CD4-positive, alpha-beta T cell treated with Interleukin-10 for 1 hour (primary cell): ENCODE measurements at places on chromosomes 12 and 14.

GRCh38 chr14:58801086-58801485 lies 163.3 kb downstream of the DACT1 start:
- no peak for DNase-seq

DNA sequence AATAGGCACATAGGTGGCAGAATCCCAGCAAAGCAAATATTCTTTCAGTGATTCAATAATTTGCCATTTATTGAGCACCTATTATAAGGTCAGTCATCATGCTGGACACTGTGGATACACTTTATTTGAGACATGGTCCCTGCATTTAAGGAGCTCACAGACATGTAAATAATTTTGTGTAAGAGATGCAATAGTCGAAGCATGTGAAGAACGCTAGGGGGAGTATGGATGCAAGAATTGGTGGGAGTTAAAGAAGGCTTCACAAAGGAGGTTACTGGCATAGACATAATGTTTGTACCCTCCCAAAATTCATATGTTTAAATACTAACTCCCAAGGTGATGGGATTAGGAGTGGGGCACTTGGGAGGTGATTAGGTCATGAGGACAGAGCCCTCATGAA lies 260.6 kb upstream of the GARIN6 start:
- no peak for DNase-seq

- DNase-seq = no peak
Observed at GRCh38 chr14:26597071-26597588, 703 bp downstream of the NOVA1 start.

GRCh38 chr14:76985540-76986230 lies 42.8 kb downstream of the IRF2BPL start:
- no peak for DNase-seq

DNA sequence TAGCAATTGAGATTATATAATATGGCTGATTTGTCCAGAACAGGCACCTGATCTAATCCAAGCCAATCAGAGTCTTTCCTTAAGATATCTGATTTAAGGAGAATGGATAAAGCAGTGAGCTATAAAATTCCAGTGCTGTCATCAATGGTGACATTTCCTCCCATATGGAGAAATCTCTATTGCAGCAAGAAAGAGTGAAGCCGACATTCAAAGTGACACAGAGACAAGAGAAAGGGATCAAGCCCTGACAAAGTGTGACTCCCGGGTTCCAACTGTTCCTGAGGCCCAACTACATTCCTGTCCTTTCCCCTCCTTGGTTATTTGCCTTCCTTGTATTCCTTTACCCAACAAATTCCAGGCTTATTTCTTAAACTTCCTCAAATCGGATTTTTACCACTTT lies 430.0 kb upstream of the SOX5 start:
- no peak for DNase-seq
